ENCODE measurements at places on chromosomes 3 and 15. TPM values are rescaled to one million over a fixed set of nuclear protein-coding genes. Genes with fewer than 3 reads are reported as not detected.

- DNase-seq: no peak
These were observed 148.6 kb downstream of the CACNA2D3 start for GRCh38 chr3:54270816-54271526.

The MKRN2OS gene
- total RNA-seq: 3.1 TPM

- no peak for DNase-seq
These were observed 701 bp upstream of the TIPARP start for GRCh38 chr3:156673732-156674045.

The ITGB5 gene
- 91.9 TPM for total RNA-seq

- DNase-seq: peak; percentile 79
These were observed 58.0 kb downstream of the CMTM8 start for GRCh38 chr3:32296251-32297204.

The POMGNT2 gene
- 14.2 TPM for total RNA-seq
